ENCODE measurements at places on chromosomes 7 and 10.

DNA sequence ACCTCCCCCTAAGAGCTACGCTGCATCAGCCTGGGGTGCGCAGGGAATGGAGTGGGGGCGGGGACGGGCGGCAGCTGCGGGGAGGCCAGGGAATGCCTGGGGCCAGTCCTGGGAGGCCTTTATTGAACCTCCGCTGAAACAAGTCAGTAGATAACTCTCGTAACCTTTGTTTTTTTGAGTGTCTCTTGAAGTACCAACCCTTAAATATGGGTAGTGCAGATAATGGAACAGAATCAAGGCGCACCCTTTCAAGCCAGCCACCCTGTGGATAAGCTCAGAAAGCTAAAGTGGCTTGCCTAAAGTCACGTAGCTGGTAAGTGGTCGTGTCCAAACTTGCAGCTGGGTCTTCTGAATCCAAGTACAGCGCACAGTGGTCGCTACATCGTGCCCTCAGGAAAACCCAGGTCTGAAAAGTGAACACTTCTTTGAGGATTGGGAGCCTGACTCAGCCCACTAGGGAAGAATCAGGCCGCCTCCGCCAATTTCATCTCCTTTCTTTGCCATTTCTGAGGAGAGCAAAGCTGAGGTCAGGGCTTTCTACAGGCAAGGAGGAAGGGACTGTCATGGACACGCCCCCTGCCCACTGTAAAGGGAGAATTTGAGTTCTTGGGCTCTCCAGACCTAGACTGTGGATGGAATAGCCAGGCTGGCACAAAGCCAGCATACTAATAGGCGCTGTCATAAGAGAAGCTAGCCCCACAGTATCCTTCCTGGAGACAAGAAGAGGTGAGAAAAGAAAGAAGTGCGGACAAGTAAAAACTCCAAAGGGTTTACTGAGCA is 3.2 kb upstream of the EGR2 start:
- peak; percentile 6 for DNase-seq

GRCh38 chr10:45063591-45064231 is 63.0 kb downstream of the ZNF22 start:
- no peak for DNase-seq

- peak; percentile 50 for DNase-seq
Measured at GRCh38 chr7:134254311-134254710, 62.4 kb downstream of the SLC35B4 start.

DNA sequence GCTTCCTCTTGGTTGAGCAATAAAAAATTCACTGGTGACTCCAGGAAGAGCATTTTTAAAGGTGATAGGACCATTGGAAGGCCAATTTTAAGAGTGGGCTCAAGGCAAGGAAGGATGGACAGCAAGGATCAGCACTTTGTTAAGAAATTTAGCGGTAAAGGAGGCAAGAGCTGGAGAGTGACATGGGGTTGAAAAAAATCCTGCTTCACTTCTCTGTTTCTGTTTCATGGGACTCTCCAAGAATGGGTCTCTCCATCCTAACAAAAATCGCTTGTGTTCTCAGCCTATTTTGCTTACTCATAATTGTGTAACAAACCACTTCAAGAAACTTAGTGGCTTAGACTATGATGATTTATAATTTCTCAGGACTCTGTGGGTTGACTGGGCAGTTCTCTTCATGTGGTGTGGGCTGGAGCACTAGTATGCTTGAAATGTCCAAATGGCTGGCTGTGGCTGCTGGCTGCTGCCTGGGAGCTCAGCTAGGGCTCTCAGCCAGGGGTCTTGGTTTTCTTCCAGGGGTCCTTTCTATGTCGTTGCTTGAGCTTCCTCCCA is 59.8 kb upstream of the ZNRF2 start:
- DNase-seq = no peak

GRCh38 chr10:132696728-132697577 is 89.0 kb downstream of the NKX6-2 start:
- DNase-seq = no peak

DNA sequence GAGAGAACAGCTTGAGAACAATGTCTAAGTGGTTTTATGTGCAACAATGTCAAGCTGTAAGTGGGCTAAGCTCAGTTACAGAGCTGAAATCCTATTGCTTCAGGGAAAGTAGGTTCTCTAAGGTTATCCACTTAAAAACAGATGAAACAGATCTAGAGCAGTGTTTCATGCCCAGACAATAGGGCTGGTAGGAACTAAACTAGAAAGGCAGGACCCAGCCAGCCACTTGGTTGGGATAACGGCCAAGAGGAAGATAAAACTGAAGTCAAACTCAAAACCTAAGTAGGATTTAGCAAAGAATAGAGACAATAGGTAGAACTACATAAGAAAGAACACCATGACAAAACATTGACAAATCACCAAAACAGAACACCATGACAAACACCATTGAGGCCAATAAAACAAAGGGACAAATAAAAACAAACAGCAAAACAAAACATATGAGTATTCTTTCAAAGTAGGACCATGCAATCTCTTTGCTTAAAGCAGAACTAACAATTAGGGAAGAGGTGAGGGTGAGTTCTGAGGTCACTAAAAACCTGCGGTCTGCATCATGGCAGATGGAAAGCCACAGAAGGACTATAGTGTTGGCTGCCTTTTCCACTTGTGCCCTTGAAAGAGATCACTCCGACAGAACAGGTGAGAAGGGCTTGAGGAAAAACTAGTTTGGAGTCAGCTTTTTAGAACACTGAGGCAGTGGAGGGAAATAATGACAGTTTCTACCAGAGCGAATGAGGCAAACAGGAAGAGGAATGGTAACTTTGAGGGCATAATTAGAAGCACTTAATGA is 81.0 kb downstream of the HGF start:
- DNase-seq = no peak

DNA sequence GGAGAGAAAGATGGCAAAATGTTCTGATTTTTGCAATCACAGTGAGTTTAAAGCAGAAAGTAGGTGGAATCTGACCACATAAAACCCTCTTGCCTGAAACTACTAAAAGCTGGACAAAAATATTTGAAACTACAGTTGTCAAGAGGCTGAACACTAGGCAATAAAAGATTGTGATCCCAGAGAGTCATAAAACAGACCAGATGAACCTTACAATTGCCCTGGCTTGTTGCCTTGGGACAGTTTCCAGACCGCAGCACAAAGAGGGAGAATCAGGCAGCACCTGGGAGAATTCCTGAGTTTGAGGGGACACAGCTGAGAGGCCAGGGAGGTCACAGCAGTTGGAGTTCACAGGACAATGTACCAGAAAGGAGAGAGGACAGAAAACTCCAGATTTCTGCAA is 107.3 kb upstream of the NANOS1 start:
- no peak for DNase-seq

GRCh38 chr10:65968437-65968836 is 957.4 kb upstream of the LRRTM3 start:
- DNase-seq = no peak

GRCh38 chr7:72310301-72310700 is 101.8 kb downstream of the CALN1 start:
- no peak for DNase-seq

DNA sequence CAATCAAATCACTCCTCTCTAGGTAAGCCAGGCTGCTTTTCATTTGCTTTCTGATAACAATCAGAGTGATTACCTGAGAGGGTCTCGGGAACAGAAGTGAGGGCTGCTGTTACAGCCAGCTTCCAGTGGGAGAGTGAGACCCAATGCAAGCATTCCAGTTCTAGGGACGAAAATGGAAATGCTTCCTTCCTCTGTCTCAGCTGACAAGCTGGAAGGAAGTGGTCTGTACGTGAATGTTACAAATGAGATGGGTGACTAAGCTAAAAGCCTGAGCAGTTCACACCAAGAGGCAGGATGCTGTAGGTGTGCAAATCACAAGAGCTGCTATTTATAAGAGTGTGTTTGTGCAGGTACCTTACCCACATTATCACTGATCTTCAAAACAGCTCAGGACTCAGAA is 772.4 kb downstream of the GRID1 start:
- no peak for DNase-seq

Data from NCI-H1417 (cell line).